ENCODE measurements at places on chromosomes 13 and 19.

DNA sequence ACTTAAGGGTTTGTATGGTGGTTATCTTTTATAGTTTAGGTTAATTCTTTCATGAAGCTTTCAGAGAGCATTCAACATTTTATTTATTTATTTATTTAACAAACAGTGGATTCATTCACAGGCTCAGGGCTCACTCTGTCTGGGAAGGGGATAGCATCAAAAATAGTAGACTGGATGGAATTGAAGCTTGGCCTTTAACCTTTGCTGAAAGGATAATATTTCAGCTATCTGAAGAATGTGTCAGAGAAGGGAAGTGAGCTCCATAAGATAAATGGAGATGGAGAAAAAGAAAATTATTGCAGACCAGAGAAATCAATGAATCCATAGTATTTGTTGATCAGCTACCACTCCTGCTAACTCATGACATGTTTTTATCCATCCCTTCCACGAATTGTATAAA, 305.6 kb downstream of the COG6 start:
- no peak for DNase-seq

DNA sequence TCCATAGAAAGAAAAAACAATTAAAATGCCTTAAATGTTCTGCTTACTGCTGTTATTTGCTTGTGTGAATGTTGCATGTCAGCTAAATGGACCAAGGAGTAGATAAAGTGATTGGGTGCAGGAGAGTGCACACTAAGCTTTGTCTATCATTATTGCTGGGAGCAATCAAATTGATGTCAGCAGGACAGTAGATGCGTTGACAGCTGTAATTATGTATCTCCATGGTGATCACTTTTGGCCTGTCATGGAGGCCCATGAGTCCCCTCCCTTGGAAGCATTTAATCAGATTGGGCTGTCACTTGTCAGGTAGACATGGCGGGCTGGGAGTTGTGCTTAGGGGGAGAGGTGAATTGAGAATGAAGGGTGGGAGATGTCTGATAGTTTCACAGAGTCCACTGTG, 215.3 kb downstream of the PCCA start:
- DNase-seq, result no peak

GRCh38 chr19:51573331-51573730, 2.2 kb downstream of the ZNF175 start:
- DNase-seq, result no peak

DNA sequence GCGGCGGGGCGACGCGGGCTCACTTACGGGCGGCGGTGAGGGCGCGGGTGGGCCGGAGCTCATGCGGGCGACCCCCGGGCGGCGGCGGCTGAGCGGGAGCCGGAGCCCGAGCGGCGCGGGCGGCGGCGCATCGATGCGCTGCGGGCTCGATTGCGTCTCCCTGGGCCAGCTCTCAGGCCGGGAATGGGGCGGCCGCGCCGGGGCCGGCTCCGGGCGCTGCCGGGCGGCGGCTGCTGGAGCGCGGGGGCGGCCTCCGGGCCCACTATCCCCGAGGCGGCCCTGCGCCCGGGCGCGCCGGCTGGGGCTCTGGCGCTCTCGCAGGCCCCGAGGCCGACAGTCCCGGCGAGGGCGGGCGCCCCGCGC, 1.4 kb upstream of the TSHZ3 start:
- peak; percentile 18 for DNase-seq

- no peak for DNase-seq
Observed at GRCh38 chr19:7007859-7008258, 13.4 kb downstream of the MBD3L2B start.

DNA sequence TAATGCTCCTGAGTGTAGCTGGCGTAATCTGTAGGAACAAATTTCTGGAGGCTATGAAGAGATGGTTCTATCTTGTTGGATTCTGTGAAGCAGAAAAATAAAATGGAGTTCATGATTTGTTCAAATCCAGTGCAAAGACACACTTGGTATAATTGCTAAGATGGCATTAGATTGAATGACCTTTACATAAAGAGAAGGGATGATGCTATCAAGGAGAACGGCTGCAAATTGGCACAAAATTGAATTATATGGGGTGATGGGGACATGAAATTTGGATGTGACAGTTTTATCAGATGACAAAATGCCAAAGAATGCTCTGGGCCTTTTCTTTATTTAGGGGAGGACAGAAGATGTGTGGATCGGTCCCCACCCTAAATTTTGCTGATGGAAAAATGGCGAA, 4.0 kb downstream of the METTL21C start:
- no peak for DNase-seq

DNA sequence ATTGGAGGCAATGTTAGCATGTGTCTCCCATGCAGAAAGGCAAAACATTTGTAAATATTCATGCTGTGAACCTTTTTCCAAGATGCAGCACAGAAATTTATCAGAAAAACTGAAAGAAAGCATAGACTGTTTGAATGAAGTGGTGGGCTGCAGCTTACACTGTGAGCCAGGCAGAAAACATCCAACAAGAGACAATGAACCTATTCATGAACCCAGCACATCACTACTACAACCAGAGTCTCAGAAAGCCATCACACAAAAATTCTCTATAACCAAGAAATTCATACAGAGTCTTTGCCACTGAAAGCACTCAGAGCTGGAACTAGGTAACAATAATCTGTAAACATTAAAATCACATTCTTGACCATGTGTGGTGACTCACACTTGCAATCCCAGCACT, 448.9 kb downstream of the UQCRFS1 start:
- DNase-seq, result no peak

DNA sequence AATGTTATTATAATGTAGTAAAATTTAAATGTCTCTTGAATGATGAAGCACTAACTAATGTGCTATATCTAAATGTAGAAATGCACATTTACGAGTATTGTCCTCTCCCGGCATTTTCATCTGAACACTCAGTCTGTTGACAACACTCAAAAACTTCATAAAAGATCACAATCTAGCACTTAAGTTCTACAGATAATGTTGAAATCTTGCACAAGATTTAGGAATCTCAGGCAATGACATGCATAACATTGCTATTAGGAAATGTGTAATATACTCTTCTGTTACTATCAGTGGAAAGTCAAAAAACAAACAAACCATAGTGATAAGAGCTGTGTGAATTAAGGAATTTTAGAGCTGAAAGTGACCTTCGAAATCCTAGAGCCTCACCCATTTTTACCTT, 37.5 kb upstream of the XPO4 start:
- DNase-seq, result no peak

- no peak for DNase-seq
Observed at GRCh38 chr13:109243311-109243951, 543.0 kb downstream of the IRS2 start.

DNA sequence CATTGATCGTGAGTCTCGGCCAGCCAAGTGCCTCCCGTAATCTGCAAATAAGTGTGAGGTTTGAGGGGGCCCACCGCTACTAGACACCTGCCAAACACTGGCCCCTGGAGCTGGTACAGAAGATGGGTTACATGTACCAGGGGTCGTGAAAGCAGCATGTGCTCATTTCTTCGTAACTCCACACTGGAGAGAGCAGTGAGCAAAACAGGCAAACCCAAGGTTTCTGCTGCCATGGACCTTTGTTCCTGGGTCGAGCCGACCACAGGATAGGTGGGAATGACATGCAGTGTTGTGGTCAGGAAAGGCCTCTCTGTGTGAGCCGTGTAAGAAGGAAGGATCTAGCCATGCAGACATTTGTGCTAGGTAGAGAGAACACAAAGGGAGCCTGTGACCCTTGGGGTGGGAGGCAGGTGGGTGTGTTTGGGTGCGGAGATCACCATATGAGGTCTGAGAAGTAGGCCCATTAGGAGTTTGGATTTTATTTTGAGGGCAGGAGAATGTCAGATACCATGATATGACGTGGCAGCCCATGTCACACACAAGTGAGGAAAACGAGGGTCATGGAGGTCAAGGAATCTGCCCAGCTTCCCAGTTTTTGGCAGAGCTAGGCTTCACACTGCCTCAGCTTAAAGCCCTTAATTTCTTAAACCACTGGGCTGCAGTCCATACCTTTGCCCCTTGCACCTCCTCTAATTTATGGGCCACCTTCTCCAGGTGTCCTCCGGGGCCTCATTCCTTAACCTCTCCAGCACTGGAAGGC, 919 bp downstream of the GTF3A start:
- DNase-seq, result peak; percentile 43

GRCh38 chr13:82647540-82647939, 1234.7 kb downstream of the SLITRK1 start:
- DNase-seq, result no peak

DNA sequence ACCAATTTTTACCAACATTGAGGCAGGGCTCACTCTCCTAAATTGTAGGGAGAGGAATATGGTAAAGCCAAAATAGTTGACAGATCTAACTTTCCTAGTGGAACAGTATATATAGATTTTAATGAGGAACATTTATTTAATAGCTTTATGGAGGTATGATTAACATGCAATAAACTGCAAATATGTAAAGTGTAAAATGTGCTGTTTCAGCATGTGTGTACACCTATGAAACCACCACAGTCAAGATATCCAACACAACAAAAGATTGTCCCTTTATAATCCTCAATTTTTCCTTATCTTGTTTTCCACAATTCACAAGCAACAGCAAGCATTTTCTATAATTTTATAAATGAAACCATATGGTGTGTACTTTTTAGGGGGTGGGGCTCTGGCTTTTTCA, 4.1 kb upstream of the TRAPPC2B start:
- DNase-seq, result no peak

DNA sequence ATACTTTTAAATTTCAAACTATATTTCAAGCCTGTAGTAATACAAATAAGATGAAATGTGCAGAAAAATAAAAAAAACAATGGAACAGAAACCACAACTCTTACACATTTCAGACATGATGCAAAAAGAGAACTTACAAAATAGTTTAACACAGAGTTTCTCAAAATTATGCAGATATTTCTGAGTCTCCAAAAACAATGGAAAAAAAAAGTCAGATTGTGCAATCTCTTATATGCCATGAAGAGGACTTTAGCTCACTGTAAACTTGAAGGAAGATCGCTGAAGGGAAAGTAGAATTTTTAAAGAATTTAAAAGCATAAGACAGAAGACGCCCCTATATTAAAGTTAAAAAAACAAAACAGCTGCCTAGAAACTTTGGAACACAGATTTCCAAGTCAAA, 20.4 kb downstream of the ZNF708 start:
- DNase-seq, result peak; percentile 16

GRCh38 chr13:99419591-99420243, 81.6 kb upstream of the TM9SF2 start:
- DNase-seq, result no peak

Measured in CD14-positive monocyte (primary cell).